Mesenteric fat pad (tissue), 1 donor: ENCODE measurements at places on chromosomes 13 and 19. TPM values are rescaled to one million over a fixed set of nuclear protein-coding genes. Genes with fewer than 3 reads are reported as not detected.

DNA sequence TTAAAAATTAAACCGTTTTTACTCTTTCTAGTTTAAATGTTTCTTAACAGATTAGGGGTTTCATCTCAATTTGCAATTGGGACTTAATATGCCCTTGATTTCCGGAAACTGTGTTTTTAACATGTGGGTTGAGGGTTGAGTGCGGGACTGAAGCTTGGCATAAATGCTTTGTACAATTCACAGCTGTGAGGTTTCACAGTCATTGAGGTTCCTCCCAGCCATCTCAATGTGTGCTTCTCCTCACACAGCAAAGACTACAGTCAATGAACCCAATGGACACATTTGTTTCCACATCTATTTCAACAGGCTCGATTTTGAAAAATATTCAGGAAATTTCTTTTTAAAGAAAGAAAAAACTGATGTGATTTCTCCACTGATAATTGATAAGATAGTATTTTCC lies 328.6 kb downstream of the TBC1D4 start:
- DNase-seq = no peak

The TRPC4 gene
- total RNA-seq = 0.84 TPM

The SLAIN1 gene
- total RNA-seq = 1.9 TPM

The TMEM255B gene
- 22.7 TPM for total RNA-seq

The LACC1 gene
- total RNA-seq = 13.6 TPM

The WDR88 gene
- not detected for total RNA-seq

- DNase-seq = no peak
Measured at GRCh38 chr19:19816679-19817078, 4.9 kb downstream of the ZNF506 start.

The ARID3A gene
- 19.5 TPM for total RNA-seq

The B3GNT8 gene
- total RNA-seq = 8.1 TPM

DNA sequence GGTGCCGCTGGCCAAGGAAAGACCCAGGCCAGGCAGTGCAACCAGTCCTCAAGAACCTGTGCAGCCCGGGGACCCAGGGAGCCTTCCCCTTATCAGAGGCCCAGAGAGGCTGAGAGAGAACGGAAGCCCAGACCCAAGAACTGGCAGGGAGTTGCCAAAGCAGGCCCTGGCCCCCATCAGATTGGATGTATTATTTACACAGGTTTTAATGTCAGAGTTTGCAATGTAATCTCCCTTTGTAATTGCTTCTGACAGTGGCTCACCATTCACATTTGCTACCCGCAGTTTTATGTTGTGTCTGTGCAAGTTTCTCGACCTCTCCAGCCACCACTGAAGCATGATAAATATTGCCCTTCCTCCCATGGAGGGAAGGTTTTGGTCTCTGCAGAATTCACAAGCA lies 660.9 kb downstream of the LIG4 start:
- DNase-seq = no peak

GRCh38 chr19:53871454-53871853 lies 3.8 kb downstream of the MYADM start:
- no peak for DNase-seq
